ENCODE measurements at places on chromosomes 1 and 21.

GRCh38 chr1:75954586-75954985 lies 22.4 kb upstream of the ASB17 start:
- DNase-seq: no peak

DNA sequence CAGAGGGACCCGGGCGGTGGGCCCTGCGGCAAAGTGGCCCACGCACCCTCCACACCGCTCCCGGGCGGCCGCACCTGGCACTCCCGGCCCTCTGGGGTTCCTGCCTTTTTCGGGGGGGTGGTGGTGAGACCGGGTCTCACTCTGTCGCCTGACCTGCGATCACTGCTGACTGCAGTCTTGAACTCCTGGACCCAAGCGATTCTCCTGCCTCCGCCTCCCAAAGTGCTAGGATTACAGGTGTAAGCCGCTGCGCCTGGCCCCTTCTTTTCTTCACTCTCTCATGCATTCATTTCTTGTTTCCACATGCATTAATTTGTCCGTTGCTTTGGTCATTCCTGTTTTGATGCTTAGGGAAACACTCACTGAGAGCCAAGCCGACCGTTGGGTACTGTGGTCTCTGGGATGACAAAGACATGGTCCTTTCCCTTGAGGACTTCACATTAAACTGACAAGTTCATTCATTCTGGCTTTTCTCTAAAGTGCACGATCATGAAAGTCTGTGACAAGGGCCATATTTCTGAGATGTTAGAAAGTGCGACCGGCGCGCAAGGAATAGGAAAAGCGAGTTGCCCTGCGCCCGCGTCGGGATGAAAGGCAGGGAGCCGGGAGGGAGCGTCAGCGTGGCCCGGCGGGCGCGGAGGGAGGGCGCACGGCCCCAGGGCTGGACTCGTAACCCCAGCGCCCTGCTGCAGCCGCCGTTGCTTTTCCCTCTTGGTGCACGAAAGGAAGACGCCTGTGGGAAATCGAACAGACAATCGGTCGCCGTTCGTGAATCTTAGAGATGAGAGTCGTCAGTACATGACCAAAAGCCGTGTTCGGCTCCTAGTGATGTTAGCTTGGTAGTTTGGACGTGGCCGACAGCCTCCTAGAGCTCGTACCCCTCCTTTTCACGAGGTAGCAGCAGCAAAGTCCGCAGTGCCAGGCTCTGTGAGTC lies 1.0 kb upstream of the MCOLN2 start:
- no peak for DNase-seq

DNA sequence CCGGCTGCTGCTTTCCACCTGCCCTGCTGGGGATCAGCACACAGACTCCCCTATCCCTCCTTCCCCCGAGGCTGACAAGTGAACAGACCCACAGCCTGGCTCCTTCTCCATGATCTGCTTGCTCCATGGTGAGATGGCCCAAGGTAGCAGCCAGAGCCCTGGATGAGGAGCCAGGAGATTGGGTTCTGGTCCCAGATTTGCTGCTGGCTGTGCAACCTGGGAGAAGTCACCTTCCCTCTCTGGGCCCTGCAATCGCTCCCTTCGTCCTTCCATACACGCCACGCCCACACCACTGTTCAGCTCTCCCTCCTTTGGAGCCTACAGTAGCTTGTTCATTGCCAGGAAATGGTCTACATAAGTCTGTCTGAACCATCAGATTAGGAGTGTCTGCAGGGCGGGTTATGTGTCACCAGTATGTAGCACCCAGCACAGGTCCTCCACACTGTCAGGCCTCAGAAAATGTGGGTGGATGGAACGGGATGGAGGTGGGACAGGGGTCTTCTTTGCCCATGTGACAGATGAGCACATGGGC lies 9.2 kb upstream of the EPHA8 start:
- no peak for DNase-seq

DNA sequence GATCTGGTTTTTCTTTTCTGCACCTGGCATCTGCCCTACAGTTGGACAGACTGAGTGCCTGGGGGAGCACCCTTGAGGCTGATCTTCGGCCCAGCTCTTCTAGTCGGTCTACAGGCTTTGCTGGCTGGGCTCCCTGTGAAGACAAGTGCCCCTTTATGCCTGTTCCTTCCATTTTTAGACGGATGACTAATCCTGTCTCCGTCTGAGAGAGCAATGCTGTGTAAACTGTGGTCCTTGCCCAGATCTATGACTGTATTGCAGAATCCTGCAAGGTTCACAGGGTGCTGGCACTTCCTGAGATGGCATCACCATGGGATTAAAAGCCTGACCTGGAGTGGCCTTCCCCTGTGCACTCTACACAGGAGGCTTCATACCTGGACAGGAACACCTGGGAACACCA lies 47.6 kb upstream of the SAMD13 start:
- no peak for DNase-seq

DNA sequence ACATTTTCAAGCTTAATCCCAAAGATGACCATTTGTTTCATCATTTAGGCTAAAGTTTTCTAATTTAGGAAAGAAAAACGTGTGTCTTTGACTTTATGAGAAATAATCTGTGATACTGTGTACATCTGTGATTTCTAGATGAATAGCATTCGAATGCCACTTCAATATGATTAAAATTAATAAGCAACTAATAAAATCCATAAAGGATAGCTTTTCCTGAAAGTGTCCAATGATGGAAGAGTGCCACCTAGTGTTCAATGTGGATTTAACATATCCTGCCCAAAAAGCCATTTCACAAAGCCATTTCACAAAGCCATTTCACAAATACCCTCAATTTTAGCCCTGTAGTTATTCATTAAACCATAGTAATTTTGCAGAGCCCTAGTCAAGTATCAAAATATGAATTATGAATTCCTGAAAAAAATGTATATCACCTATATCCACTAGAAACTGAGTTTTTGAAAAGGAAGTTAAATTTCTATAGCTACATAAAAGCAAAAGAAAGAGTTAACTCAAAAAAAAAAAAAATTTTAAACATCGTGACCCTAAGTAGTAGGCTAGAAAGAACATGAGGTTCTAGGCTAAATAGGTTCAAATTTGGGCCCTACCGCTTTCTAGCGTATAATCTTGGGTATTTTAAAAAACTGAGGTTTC lies 19.1 kb downstream of the NME7 start:
- DNase-seq: no peak

GRCh38 chr1:243693800-243694199 lies 156.2 kb downstream of the AKT3 start:
- DNase-seq: peak; percentile 51

DNA sequence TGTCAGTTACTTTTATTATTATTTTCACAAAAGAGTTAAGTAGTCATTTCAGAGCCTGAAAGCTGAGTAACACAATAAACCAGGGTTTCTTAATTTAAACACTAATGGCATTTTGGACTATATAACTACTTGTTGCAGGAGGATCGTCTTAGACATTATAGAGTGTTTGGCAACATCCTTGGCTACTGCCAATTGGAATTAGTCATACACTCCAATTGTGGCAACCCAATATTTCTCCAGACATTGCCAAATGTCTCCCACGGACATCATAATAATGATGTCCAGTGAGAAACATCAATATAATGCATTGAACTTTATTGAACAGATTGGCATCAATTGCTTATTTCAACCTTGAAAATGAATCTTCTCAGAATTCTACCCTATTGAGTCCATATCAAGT lies 441.9 kb upstream of the ADGRL4 start:
- no peak for DNase-seq

DNA sequence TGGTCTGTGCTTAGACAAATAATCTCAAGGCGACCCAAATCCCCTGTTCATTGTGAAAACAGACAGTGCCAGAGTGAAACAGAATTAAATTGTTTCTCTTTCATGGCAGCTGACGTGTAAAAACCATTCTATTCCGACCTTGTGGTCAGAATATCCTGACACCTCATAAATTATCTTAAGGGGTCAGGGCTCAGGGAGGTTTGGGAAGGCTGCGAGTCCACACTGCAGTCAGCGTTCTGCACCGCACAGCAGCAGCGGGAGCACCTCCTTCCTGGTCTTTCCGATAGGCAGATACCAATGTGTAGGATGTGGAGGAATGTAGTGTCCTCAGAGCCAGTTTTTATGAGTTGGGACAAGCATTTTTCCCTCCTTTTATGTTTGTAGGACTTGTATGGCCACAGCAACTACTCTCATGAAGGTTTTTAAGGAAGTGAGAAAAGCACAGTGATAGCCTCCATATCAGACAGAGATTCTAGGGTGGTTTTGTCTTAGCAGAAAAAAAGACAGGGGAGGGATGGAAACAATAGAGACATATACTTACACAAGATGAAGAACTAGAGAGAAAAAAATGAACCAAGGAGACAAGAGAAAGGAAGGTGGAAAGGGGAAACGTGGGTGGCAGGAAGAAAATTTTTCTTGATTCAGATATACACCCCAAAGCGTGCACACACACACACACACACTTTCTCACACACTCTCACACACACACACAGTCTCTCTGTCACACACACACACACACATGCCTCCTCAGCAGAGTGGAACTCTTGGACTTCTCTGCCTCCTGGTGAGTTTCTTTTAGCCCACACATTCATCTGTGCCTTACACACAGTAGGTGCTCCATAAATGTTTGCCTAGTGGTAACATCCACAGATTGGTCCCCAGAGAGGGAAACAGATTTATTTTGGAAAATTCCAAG lies 68.6 kb downstream of the NTMT2 start:
- DNase-seq: no peak

DNA sequence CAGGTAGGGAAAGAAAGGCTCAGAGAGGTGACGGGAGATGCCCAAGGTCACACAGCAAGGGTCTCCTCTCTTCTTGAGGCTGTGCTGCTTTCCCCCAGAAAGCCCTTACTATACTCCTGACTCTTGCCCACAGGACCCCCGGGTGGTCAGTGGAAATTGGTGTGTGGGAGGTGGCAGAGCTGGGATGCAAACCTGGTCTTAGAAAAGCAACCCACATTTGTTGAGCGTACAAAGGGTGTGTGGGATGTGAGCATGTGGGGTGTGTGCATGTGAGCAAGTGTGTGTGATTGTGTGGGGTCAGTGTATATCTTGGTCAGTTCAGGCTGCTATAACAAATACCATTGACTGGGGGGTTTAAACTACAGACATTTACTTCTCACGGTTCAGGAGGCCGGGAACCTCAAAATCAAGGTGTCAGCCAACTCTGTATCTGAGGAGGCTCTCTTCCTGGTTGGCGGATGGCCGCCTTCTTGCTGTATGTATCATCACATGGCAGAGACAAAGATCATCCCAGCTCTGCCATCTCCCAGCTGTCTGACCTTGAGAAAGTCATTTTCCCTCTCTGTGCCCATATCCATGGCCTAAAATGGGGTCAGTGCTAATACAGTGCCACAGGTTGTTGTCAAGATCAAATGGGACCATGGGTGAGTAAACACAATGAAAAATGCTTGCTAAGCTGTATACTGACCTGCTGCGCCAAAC lies 268.5 kb downstream of the PTPRU start:
- DNase-seq: no peak

DNA sequence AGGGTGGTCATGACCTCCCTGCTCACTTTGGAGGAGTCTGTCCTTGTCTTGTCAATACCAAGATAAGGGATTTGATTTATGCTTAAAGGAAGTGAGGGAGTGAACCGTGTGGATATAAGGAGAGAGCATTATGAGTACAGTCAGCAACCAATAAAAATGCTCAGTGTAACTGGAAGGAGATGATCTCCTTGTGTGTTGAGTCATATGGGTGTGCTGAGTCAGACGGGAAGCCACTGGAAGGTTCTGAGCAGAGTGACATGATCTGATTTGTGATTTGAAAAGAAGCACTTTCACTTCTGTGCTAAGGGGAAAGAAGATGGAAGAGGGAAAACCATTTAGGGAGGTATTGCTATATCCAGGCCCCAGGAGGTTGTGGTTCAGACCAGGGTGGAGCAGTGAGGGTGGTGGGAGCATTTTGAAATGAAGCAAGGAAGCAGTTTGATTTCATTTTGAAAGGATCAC lies 2.5 kb upstream of the BCL10 start:
- DNase-seq: no peak

DNA sequence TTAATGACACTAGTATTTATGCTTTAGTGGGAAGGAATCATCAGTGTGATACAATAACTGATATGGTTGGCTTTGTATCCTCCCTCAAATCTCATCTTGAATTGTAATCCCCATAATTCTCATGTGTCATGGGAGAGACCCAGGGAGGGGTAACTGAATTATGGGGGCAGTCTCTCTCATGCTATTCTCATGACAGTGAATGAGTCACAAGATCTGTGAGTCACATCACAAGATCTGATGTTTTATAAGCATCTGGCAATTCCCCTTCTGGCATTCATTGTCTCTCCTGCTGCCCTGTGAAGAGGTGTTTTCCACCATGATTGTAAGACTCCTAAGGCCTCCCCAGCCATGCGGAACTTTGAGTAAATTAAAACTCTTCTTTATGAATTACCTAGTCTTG lies 1760.3 kb downstream of the NCAM2 start:
- DNase-seq: no peak

- DNase-seq: peak; percentile 95
Measured at GRCh38 chr1:226482975-226483700, 65.4 kb upstream of the STUM start.

Measured in NCI-H524 treated with DMSO at 0.1 percent for 48 hours (cell line).